Right ventricle myocardium superior (tissue), 1 donor: ENCODE measurements at places on chromosomes 6 and 20. TPM values are rescaled to one million over a fixed set of nuclear protein-coding genes. Genes with fewer than 3 reads are reported as not detected.

GRCh38 chr20:43778375-43778774 lies 51.6 kb upstream of the GTSF1L start:
- no peak for DNase-seq

DNA sequence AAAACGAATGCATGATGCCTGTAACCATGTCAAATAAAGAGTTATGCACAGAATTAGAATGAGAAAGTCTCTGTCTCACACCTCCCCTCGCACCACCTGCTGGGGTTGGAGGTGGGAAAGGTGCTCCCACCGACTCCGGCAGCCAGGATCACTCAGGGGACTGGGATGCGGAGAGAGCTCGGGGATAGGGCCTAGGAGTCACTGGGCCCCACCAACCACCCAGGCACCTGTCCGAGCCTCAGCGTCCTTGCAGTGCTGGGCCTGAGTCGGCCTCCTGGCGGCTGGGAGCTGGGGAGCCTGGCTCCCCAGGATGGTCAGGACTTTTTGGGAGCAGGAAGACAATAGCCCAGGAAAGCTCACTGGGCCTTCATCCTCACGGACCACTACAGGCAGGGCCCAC lies 22.4 kb upstream of the CHRNA4 start:
- no peak for DNase-seq

Gene IRF4
- total RNA-seq, result 0.54 TPM

Gene GLP1R
- 6.5 TPM for total RNA-seq

GRCh38 chr6:12279322-12280091 lies 10.7 kb upstream of the EDN1 start:
- no peak for DNase-seq

Gene DNMT3B
- 0.22 TPM for total RNA-seq

Gene CDH22
- 5.5 TPM for total RNA-seq
